ENCODE measurements at places on chromosomes 4 and X.

DNA sequence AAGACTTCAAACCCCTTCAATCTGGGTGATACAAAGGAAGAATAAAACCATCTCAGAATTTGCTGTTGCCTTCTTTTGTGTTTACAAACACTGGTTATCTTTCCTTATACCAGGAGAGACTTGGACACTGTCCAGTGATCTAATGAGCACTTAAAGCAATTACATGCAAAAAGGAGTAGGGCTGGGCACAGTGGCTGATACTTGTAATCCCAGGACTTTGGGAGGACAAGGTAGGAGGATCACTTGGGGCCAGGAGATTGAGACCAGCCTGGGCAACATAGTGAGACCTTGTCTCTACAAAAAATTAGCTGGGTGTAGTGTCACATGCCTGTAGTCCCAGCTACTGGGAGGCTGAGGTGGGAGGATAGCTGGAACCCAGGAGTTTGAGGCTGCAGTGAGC lies 95.7 kb upstream of the DRD5 start:
- no peak for DNase-seq

DNA sequence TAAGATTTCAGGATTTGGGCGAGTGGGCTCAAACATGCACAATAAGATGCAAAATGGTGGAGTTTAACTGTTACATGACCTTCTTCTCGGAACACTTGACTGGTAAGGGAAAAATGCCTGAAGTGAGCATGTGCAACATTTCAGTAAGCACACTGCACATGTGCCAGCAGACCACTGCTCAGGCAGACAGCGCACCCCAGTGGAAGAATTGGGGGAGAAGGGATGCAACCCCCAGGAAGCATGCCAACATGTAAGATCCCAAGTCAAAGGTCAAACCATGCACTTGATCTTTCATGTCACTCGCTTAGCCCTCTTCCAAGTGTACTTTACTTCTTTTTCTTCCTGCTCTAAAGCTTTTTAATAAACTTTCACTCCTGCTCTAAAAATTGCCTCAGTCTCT lies 256.3 kb downstream of the CENPC start:
- DNase-seq: no peak

DNA sequence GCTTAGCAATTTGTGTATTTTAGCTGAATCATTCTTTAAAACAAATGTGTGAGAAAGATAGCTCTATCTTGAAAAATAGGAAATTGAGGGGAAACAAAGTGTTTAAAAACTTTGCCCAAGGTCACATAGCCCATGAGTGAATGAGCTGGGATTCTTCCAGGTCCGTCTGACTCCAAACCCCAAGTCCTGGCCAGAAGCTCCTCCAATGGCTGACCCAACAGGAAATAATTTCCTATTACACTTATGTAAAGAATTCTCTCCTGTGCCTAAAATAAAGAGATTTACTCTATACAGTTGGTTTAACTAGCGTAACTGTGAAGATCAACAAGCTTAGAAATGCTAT lies 287.6 kb downstream of the ARHGAP24 start:
- no peak for DNase-seq

GRCh38 chrX:153475751-153476281 lies 5.4 kb upstream of the HAUS7 start:
- DNase-seq: no peak

DNA sequence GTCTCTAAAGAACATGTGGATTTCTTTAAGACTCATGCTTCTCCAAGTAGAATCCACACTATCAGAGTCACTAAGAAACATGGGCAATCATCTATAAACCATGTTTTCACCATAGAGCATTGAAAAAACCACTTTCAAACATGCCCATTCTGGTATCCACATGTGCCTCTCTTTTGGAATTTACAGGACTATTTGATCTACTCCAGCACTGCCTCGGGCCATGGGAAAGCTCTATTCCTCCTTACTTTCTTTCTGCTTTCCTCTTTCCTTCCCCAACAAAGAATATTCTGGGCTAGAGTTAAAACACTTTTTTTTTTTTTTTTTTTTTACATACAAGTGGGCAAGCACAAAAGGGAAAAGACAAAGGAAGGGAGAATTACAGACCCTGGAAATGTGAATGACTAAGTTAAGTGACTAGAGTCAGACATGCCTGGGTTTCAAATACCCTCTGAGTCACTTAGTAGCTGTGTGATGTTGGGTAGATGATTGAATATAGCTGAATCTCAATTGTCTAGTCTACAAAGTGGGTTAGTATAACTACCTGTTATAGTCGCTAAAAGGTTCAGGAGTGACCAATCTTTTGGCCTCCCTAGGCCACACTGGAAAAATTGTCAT lies 847.7 kb upstream of the INTU start:
- DNase-seq: no peak

DNA sequence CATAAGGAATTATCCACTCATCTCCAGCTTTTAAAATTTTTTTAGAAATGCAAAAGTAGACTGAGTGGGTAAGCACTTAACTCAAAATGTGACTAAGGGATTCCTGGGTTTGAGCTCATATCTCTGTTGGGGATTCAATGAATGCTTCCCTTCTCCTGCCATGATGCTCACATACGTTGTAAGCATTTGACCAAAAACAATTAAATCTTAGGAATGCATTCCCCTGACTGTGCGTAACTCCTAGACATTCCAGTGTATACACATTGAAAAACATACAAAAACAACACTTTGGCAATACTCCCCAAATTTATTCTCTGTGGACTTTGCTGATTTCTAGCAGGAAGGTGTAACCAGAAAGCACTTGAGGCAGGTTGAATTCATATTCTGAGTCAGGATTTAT lies 29.8 kb downstream of the SPANXA2 start:
- no peak for DNase-seq

DNA sequence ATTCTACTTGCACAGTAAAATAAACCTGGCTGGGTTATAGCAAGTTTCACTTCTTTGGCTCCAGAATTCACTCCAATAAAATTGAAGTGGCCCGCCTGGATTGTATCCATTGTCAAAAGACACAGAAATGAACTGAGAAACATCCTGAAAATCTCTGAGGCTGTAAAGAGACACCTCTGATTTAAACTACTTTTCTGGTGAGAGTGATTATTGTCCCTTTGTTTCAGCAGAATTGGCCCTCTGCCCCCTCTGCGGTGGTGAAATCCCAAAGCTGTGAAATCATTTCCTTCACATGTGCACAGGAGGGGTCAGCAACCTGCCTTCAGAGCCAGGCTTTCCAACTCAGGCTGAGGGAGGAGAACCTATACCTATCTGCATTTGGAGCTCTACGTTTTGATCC lies 23.0 kb downstream of the GAB3 start:
- no peak for DNase-seq

GRCh38 chr4:42360256-42360669 lies 37.0 kb upstream of the SHISA3 start:
- no peak for DNase-seq

- no peak for DNase-seq
Measured at GRCh38 chr4:14084598-14084997, 457.1 kb upstream of the BOD1L1 start.

DNA sequence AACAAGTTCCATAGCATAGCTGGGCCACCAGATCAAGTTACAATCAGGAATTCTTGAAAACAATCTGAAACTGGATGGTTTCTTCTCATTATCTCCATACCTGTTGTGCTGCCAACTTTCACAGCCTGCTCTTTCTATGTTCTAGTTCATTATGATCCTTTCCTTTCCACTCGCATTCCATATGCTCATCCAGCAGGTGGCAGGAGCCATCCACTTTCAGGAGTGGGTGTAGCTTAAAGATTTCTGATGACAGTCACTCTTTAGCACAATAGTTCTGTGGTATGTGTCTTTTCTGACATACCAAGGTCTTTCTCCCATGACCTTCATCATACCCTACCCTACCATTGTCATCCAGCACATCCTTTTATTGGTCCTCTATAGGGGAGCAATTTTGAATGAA lies 46.4 kb downstream of the PAGE2 start:
- DNase-seq: peak; percentile 1

DNA sequence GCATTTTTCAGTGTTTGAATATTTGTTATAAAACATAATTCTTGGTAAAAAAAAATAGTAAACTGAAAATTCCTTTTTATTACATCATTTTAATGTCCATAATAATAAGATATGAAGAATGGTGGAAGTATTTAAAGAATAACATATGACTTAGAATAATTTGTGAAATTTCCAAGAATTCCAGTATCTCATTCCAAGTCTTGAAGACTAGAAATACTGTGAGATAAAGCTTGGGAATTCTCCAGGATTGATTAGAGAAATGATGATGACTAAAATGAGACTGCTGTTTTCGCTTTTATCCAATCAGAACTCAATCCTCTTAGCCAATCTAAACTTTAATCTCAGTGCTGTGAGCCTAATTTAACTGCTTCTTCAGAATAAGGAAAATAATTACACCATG lies 184.2 kb upstream of the HCCS start:
- DNase-seq: no peak

DNA sequence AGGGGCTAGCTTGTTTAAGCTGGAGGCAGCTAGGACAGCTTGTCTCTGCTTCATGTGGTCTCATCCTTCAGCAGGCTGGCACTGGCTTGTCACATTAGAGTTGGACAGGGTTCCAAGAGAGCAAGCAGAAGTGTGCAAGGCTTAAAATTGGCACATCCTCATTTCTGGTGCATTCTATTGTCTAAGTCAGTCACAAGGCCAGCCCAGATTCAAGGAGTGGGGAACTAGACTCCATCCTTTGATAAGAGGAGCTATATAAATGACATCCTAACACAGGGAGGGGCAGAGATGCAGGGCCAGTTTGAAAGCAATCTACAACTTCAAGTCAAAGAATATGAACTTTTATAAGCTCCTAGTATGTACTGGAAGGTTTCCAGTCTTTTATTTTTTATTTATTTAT lies 313.2 kb downstream of the PTTG2 start:
- DNase-seq: no peak

DNA sequence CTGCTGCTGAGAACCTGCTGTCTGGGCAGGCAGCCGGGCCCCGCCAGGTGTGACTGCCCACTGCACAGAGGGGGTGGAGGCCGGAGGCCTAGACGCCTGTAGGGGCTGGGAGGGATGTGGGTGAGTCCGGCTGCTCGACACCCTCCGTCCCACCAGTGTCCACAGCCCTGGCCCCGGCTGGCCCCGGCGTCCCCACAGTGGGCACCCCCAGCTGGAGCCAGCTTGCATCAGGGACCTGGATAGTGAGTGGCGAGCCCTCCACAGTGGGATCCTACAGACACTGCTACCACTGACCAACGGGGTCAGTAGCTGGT lies 34.7 kb upstream of the SPON2 start:
- DNase-seq: no peak

DNA sequence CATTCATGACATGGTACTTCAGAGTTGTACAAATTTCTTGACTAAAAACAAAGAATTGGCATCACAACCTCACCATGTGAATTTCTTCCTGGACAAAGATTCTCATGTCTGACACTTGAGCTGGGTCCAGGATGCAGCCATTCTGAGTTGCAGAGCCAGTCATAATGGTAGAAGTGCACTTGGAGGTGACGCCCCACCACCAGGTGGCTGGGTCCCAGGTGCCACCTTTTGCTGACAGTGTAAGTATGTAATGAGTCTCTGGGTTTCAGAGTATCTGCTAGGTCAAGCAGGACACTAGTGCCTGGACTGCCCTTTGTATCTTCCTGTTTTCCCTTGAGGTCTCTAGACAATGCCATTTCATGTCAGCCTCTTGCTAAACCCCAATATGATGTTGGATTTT lies 36.6 kb upstream of the WDR1 start:
- no peak for DNase-seq

- no peak for DNase-seq
Measured at GRCh38 chrX:30296408-30297254, 12.6 kb downstream of the NR0B1 start.

DNA sequence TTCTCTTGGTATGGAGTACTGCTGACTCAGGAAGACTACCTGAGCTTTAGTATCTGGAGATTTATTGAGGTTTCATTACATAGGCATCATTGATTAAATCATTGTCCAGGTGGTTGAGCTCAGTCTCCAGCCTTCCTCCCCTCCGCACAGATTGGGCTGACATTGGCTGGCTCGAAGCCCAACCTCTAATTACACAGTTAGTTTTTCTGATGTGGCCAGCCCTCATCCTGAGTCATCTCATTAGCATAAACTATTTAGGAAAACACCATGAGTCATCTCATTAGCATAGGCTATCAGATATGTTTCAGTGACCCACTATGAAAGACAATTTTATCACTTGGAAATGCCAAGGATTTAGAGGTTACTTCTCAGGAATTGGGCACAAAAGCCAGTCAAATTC lies 93.9 kb upstream of the ANKRD50 start:
- no peak for DNase-seq

DNA sequence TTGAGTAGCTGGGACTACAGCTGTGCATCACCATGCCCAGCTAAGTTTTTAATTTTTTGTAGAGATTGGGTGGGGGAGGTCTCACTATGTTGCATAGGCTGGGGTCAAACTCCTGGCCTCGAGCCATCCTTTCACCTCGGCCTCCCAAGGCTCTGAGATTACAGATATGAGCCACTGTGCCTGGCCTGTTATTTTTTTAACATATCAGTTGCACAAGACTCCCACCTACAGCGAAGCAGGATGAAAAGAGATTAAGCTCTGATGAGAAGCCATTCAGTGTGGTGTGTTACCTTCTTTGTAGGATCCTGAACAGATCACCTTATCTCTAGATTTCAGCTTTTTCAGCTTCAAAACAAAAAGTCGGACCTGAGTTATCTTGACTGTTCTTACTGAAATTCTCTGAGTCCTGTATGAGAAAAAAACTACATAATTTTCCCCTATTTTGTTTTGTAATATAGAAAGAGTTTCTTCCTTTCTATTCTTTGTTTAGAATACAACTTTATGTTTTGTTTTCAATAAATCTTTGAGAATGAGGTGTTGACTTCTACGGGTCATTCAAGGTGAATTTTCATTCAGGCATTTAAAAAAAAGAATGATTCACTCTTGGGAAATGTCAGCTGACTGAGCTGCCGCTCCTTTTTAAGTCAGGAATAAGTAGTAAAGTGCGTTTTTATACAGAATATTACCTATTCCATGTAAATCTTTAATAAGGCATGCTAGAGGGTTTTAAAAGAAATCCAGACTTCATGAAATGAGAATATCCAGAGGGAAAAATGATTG lies 134.6 kb downstream of the ARSF start:
- DNase-seq: no peak

DNA sequence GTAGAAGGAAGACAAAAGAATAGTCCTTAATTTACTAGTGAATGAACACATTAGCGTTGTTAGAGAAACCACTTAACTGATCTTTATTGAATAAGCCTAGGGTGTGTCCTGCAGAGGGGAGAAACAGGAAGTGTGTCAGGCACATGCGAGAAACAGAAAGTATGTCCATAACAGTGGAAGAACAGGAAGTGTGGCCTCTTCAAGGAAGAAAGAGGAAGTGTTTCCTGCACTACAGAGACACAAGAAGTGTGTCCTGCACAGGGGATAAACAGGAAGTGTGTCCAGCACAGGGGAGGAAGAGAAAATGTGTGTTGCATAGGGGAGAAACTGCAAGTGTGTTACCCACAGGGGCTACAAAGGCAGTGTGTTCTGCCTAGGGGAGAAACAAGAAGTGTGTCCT lies 539.6 kb upstream of the PRKX start:
- no peak for DNase-seq

- peak; percentile 45 for DNase-seq
Measured at GRCh38 chrX:72238721-72239475, at the start of gene ERCC6L. ERCC6L (minus strand) TSS chrX:72239027; CDS start chrX:72238911, 116 bp downstream.

- no peak for DNase-seq
Measured at GRCh38 chr4:113173793-113174264, 124.4 kb downstream of the ANK2 start.

DNA sequence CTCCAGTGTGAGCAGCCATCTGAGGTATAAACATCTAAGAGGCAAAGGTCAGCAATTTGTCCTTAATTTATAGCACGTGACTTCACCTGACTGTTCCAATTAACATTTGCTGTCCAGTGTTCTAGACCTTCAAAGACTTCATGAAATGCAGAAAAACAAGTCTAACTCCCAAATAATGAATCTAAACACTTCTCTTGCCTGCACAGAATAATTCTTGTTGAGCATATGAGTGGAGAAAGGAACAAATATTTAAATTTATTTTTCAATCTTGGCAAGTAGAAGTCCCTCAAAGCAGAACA lies 12.0 kb downstream of the RFC1 start:
- no peak for DNase-seq

Measured in stimulated activated CD8-positive, alpha-beta memory T cell treated with anti-CD3 and anti-CD28 coated beads, Interleukin-4, amount 100 ng/mL, for 1 hour (primary cell).